Astrocyte (in vitro differentiated cells and primary cell): ENCODE measurements at places on chromosomes 2 and 18.

DNA sequence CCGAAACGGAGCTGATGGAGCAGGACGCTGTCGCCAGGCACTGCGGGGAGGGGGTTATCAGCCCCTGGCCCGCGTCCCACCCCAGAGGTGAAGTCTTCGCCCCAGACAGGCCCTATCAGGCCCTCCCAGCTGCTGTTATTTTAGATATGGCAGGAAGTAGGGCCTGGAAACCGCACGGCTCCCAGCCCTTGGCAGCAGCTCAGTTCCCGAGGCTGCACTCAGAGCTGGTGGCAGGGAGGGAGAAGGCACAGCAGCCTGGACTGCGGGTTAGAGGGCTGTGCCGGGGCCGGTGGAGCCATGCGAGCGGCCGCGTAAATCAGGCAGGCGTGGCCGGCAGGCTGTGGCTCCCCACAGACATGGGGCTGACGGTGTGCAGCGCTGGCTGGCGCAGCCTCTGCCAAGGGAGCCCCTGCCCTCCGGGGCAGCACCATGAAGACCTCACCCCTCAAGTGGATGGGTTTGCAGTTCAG is 111.4 kb downstream of the NFATC1 start:
- DNase-seq: peak; percentile 66

GRCh38 chr18:66616523-66616983 is 12.7 kb upstream of the CDH19 start:
- DNase-seq: no peak

GRCh38 chr2:226623587-226624368 is 175.8 kb downstream of the IRS1 start:
- DNase-seq: peak; percentile 48

- DNase-seq: no peak
Measured at GRCh38 chr2:238450440-238450861, 23.7 kb downstream of the ASB1 start.

GRCh38 chr2:86520153-86520552 is 43.1 kb downstream of the CHMP3 start:
- no peak for DNase-seq

GRCh38 chr2:43178602-43179542 is 47.5 kb downstream of the ZFP36L2 start:
- peak; percentile 69 for DNase-seq

DNA sequence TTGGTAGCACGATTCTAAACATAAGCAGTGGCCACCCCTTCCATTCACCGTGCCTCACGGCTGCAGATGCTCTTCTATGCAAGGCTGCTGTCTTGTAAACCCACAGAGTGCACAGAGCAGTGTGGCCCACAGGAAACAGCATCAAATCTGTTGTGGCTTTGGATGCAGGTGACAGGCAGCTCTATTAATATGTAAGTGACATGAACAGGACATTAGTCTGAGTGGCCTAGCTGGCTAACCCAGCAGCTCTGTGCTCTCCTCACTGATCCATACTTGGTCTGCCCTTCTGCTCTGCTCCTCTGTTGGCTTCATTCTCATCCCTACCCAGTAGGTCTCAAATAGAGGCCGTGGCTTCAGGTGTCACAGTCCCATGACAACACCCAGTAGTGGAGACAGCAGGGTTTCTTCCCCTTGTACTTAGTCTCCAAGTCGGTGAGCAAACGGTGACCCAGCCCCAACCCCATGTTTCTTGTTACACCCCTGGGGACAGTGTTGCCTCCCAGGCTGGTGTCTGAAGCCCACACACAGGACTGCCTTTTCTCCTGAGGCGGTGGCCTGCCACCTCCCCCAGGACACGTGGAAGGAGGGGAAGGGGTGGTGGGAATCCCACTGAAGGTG is 5.8 kb downstream of the SH3RF3 start:
- DNase-seq: no peak

DNA sequence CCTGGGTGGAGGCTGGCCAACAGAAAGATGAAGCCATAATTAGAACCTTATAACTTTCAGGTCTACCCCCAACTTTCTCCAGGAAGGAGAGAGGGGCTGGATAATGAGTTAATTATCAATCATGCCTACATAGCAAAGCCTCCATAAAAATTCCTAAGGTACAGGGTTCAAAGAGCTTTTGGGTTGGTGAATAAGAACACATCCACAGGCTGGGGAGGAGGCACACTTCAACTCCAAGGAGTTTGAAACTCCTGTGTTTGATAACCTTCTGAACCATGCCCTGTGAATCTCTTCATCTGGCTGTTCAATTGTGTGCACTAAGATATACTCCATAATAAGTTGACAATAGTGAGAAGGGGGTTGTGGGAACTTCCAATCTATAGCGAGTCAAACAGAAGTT is 552.3 kb downstream of the TDRD15 start:
- DNase-seq: no peak

DNA sequence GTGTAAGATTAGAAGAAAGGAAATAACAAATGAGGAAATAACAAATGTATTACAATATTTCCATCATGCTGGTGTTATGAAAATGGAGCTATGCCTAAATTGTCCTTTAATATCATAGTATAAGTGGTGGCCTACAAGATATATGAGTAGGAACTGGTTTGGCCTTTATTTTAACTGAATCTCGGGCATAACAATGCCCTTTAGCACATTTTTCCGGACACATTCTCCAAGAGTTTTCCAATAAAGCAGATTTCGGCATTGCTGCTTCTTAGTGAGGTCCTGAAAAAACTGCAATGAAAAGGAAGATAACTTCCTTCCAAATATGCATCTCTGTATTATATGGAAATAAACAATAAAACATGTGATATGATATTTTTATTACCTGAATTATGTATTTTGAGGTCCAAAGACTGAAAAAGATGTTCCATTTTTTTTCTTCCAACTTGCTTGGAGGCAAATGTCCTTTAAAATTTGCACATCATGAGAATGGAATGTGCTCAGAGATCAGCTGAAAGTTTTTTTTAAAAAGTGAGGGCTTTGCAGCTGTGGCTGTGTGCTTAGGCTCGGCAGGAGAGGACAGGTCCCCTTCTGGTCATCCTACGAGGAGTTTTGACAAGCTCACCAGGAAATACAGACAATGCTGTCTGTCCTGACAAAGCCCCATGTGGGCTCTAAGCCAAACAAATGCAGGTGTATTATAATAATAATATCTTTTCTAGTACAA is 132.3 kb upstream of the RND3 start:
- DNase-seq: peak; percentile 77

DNA sequence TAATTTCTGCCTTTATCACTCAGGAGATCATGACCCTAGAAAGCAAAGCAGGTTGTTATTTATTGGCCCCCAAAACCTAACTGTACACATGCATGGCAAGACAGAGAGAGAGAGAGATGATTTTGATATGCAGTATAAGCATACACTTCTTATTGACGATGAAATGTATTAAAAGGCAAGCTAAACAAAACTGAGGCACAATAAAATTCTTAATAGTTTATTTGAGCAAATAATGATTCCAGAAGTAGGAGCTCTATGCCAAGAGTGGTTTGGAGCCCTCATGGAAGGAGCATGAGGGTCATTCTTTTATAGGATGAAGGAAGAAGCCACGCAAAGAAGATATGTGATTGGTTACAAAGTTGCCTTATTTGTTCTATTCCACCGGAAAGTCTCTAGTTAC is 616.0 kb downstream of the FBXO15 start:
- no peak for DNase-seq

DNA sequence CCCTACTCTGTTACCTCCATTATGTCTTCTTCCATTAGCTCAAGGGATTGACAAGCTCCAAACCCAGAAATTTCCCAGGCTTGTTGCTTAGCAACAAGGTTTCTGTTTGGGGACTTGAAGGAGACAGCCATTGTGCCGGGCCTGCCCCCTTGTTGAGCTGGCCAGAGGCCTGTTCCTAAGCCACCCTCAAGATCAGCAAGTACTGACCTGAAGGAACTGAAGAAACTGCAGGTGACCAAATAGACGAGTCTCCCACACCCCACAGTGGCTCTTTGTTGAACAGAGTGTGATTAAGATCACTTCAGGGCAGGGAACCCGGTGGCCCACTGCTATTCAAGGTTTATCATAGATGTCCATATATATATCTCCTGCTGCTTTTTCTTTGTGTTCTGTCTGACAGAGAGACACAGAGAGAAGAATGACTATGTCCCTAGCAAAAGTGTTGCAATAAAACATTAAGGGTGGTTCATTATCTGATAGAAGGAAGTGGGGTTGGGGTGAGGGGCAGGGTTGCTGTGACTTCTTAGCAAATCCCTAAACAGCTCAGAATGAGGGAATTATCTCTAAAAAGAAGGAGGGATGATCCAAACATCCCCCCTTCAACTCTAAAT is 69.2 kb downstream of the RNF144A start:
- DNase-seq: no peak

- DNase-seq: peak; percentile 91
Measured at GRCh38 chr2:233387667-233388528, 33.6 kb downstream of the DGKD start.

DNA sequence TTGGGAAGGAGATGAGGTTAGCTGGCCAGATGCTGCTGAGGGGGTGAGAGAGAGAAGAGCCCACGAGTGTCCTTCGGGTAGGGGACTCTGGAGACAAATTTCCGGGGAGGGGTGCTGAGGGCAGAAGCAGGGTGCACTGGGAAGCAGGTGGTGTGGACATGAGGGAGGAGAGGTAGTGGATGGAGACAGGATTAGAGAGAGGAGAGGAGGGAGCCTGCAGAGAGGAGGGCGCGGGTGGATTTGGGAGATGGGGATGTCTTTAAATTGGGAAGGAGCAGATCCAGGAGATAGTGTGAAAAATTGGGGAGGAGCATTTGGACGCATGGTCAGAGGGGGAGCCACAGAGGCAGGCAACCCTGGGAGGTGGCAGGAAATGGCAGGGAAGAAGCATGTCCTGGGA is 154.7 kb downstream of the DYSF start:
- DNase-seq: no peak

DNA sequence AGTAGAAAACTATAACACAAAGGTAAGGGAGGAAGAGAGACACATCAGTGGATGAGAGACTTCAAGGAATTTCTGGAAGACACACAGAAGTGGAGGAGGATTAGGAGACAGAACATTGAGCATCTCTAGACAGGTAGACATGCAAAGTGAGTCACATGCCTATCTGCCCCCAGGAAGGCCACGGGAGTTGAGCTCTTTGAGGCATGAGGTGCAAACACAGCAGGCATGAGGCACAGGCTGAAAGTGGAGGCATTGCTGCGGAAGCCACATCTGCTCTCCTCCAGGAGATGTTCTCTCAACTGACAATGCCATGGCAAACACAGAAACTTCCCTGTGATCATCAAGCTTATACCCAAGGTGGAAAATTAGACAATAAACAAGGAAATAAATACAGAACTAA is 481.6 kb upstream of the MYT1L start:
- no peak for DNase-seq

GRCh38 chr18:54392543-54393023 is 34.9 kb downstream of the C18orf54 start:
- peak; percentile 29 for DNase-seq

GRCh38 chr2:103605071-103605780 is 843.4 kb downstream of the TMEM182 start:
- DNase-seq: no peak

GRCh38 chr18:3998698-3999333 is 456.3 kb downstream of the DLGAP1 start:
- peak; percentile 34 for DNase-seq

- peak; percentile 44 for DNase-seq
Measured at GRCh38 chr2:96631804-96632435, 6.2 kb downstream of the KANSL3 start.
